HFFc6 (cell line): ENCODE measurements at places on chromosomes 16 and 17. TPM values are rescaled to one million over a fixed set of nuclear protein-coding genes. Genes with fewer than 3 reads are reported as not detected.

CSH1 gene
- not detected in 3 replicates for total RNA-seq

SYCE1L gene
- not detected in 3 replicates for total RNA-seq

GRCh38 chr17:67004181-67004580 lies 39.7 kb downstream of the CACNG4 start:
- DNase-seq: no peak
- H3K4me3 ChIP-seq: no peak overlapping the region
- peaks cover 40% of the 10 kb centered on the region for H3K27me3 ChIP-seq
- H3K4me1 ChIP-seq: no peaks in the 10 kb centered on the region
- H3K27ac ChIP-seq: no peak overlapping the region
- no peaks in the 10 kb centered on the region for H3K36me3 ChIP-seq

CLEC3A gene
- not detected in 3 replicates for total RNA-seq

- H3K4me1 ChIP-seq: peaks cover 9% of the 10 kb centered on the region
- no peak overlapping the region for H3K4me3 ChIP-seq
- no peak overlapping the region for H3K27ac ChIP-seq
- peaks cover 5% of the 10 kb centered on the region for H3K36me3 ChIP-seq
Measured at GRCh38 chr17:82689077-82689476, 9.4 kb downstream of the RAB40B start.

GRCh38 chr17:28575126-28575795 lies 1.4 kb downstream of the ALDOC start:
- peaks cover 3% of the 10 kb centered on the region for H3K27me3 ChIP-seq
- no peak overlapping the region for H3K27ac ChIP-seq
- no peak for DNase-seq
- H3K36me3 ChIP-seq: peaks cover 4% of the 10 kb centered on the region; the same call in 1 of the 2 replicates

DNA sequence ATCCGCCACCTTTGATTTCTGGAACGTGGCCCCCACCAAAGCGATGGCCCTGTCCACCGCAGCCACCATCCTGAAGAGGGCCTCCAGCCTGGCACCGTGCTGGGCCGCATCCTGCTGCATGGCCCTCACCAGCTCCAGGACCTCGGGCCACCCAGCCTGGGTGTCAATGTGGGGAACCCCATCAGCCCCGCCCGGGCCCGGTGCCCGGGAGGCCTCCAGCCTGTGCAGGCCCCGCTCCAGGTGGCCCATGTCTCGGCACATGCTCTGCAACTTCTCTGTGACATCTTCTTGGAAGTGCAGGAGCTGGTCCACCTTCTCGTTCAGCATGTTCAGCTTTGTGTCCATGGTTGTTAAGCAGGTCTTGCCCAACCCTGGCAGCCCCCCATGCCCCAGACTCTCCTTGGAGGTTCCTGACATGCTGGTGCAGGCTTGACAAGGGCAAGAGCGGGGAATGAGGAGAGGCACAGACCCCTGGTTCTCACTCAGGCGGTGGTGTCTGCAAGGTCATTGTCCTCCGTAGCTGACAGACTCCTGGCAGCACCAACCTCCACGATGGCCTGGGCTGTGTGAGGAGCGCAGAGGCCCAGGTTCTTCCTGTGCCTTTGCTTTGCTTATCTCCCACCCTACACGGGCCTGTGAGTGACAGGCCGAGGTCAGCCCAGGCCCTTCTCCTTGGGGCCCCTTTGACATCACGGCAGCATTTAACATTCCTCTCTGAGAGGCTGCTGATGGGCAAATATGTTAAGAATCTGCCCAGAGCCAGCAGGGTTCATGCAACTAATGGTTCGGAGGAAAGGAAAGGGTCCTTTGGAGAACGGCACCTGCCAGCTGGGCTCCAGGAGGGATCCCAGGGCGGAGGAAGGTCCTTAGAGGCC lies at the start of gene MYLK3:
MYLK3 (minus strand) TSS at position 568 of the 875 bp plus-strand sequence; CDS start at position 417, 151 bp downstream.
- H3K27me3 ChIP-seq: peaks cover 5% of the 10 kb centered on the region; the same call in 1 of the 2 replicates
- no peak for DNase-seq
- no peaks in the 10 kb centered on the region for H3K36me3 ChIP-seq
- H3K4me1 ChIP-seq: peaks cover 28% of the 10 kb centered on the region
- H3K4me3 ChIP-seq: no peak within 1 kb of the TSS
- H3K27ac ChIP-seq: no peak within 1 kb of the TSS

DNA sequence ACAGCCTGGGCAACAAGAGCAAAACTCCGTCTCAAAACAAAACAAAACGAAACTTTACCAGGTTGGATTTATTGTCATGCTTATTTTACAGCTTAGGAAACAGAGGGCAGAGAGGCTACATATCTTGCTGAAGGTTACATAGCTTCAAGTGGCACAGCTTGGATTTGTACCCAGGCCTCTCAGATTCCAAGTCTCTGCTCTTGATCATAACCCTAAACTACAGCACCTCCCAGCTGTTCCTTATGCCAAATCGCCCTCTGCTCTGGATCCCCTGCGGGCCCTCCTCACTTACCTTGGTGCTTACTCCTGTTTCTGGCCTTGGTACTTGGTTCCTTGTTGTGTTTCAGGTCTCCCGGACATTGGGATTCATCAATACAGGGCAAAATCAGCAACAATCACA lies 11.7 kb upstream of the CUEDC1 start:
- H3K27ac ChIP-seq: no peak overlapping the region
- H3K4me3 ChIP-seq: no peak overlapping the region
- DNase-seq: no peak

DNA sequence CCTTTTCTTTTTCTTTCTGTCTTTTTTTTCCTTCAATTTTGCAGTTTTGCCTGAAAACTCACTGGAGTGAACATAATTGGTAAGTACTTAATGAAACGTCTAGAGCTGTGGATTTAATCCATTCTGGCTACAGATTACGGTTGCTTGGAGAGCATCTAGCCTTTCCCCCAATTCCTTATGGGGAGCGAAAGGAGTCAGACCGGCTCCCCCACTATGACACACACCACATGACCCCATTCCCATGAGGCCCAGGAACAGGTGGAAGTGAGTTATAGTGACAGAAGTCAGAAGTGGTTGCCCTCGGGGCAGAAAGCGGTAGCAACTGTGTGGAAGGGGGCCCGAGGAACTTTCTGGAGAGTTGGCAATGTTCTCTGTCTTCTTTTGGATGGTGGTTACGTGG lies 41.2 kb downstream of the EMP2 start:
- peaks cover 6% of the 10 kb centered on the region; the same call in 1 of the 2 replicates for H3K36me3 ChIP-seq
- H3K4me1 ChIP-seq: peaks cover 1% of the 10 kb centered on the region; the same call in 1 of the 2 replicates
- no peak for DNase-seq
- no peak overlapping the region for H3K27ac ChIP-seq

DNA sequence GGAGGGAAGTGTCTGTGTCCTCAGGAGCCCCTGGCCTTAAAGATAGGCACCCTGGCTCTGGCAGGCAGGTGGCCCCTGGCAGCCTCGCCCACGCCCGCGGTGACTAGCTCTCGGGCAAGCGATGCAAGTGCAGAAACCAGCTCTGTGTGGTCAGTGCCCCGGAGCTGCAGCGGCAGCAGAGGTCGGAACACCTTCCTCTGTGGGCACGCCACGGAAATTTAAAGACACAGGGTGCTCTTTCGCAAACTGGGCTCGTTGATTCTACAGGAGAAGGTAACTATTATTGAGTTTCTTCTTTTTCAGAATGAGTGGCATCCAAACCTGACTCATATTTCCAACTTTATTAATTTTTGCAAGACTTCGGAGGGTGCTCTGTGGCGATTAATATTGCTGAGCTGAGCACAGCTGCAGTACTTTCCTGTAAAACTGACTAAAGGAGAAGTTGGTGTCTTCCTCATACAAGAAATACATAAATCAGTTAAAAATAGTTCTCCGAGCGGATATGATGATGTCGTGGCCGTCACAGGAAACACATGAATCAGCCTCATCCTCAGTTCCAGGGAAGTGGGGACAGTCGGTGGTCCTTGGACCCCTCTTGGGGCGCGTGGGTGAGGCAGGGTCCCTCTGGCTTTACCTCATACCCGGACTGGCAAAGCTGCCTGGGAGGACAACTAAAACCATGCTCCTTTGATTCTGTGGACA lies 120.2 kb downstream of the METRNL start:
- peak overlapping the region; percentile 93 for H3K27ac ChIP-seq
- peaks cover 81% of the 10 kb centered on the region for H3K4me1 ChIP-seq
- peaks cover 2% of the 10 kb centered on the region; the same call in 1 of the 2 replicates for H3K27me3 ChIP-seq
- peak; percentile 47 for DNase-seq

DNA sequence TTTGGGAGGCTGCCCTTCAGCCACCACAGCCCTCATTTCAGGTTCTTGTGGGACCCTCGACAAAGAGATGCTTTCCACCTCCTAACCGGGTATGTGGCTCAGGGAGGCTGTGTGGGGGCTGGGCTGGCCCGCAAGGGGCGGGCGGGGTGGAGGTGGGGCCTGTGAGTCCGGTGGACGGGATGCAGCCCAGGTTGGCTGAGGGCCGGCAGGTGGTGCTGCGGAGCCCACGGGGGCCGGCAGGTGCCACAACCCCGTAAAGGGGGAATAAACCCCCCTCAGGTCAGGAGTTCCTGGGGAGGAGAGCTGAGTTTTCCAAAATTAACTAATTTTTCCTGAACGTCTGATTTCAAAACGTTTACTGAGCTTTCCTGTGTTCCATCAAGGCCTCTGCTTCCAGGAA lies 4.9 kb upstream of the CIAO3 start:
- H3K4me1 ChIP-seq: peaks cover 6% of the 10 kb centered on the region; the same call in 1 of the 2 replicates
- no peak overlapping the region for H3K4me3 ChIP-seq
- peaks cover 3% of the 10 kb centered on the region; the same call in 1 of the 2 replicates for H3K27me3 ChIP-seq
- no peak overlapping the region for H3K27ac ChIP-seq
- no peak for DNase-seq

GRCh38 chr16:67302970-67303369 lies 23.6 kb downstream of the KCTD19 start:
- no peak overlapping the region for H3K4me3 ChIP-seq
- peaks cover 18% of the 10 kb centered on the region for H3K4me1 ChIP-seq
- no peaks in the 10 kb centered on the region for H3K36me3 ChIP-seq
- no peak overlapping the region for H3K27ac ChIP-seq
- DNase-seq: no peak
- peaks cover 3% of the 10 kb centered on the region; the same call in 1 of the 2 replicates for H3K27me3 ChIP-seq

KCNG4 gene
- total RNA-seq: not detected in 3 replicates

- H3K36me3 ChIP-seq: no peaks in the 10 kb centered on the region
- no peak overlapping the region for H3K27ac ChIP-seq
- H3K27me3 ChIP-seq: peaks cover 17% of the 10 kb centered on the region
- H3K4me3 ChIP-seq: no peak overlapping the region
- no peaks in the 10 kb centered on the region for H3K4me1 ChIP-seq
Measured at GRCh38 chr17:5943982-5944381, 126.2 kb upstream of the WSCD1 start.

GRCh38 chr16:22023505-22023904 lies 15.6 kb downstream of the MOSMO start:
- peaks cover 80% of the 10 kb centered on the region for H3K4me1 ChIP-seq
- no peak overlapping the region for H3K4me3 ChIP-seq
- peak overlapping the region; percentile 14; the same call in 1 of the 2 replicates for H3K27ac ChIP-seq
- DNase-seq: no peak
- H3K27me3 ChIP-seq: no peaks in the 10 kb centered on the region
- peaks cover 19% of the 10 kb centered on the region; the same call in 1 of the 2 replicates for H3K36me3 ChIP-seq

DNA sequence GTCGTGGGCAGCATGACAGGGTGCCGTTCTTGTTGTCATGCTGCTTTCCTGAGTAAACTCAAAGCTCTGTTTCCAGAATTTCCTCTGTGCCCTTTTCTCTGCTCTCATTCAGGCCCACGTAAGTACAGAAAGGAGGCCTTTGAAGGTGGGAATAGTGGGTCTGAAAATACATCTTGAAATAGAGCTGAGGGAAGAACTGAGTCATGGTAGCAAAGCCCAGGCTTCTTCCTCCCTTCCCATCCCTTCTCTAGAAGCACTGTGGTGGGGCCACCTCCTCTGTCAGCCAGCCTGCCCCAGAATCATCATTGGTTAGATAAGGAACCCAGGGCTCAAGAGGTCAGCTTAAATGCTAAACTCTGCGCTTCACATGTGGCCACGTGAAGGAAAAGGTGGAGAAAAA lies 9.4 kb downstream of the CTRL start:
- H3K27ac ChIP-seq: no peak overlapping the region
- no peak for DNase-seq
- H3K4me3 ChIP-seq: no peak overlapping the region
- H3K36me3 ChIP-seq: no peaks in the 10 kb centered on the region

DNA sequence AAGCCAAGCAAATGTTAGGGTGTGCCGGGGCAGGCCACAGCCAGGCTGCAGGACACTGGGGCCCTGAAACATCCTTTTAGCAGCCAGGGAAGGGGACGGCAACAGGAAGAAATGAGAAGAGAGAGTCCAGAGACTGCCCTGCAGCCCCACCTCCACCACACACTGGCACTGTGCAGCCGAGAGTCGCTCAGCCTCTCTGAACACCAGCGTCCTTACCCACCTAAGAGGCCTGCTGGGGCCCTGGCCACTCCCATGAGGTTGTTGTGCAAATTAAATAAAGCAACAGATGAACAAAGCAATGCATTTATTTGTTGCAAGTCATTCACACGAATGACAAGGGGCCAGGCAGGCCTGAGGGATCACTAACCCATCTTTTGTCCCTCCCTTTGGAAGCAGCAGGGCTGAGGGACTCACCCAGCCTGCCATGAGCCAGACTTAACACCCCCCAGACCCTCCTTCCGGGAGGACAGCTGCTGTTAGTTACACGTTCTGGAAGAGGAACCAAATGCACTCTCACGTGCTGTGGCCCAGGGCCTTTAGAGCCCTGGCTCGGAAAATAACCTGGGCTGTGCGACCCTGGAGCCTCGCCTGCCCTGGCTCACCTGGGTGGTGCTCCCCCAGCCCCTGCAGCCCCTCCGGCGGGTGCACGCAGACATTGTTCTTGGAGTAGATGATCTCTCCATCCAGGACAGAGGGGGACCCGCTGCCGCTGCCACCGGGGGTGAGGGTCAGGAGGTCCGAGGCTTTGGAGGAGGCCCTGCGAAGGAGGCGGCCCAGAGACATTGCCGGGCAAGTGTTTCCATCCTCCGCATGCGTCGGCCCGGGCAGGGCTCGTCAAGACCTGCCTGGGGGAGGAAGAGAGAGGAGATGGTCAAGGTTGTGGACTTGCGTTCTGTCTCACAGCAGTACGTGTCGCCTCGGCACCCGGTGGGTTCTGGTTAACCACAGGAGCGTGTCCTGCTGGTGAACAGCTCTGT lies 22.6 kb downstream of the TBC1D16 start:
- H3K27ac ChIP-seq: no peak overlapping the region
- no peak for DNase-seq
- H3K36me3 ChIP-seq: peaks cover 10% of the 10 kb centered on the region
- H3K4me1 ChIP-seq: 0 out of 2 replicates have a peak, but pooled peaks cover 4% of the 10 kb centered on the region
- no peaks in the 10 kb centered on the region for H3K27me3 ChIP-seq
- H3K4me3 ChIP-seq: no peak overlapping the region

GRCh38 chr17:10631048-10631700 lies 25.9 kb downstream of the MYH3 start:
- H3K4me3 ChIP-seq: no peak overlapping the region
- DNase-seq: peak; percentile 21
- peaks cover 3% of the 10 kb centered on the region; the same call in 1 of the 2 replicates for H3K27me3 ChIP-seq
- no peaks in the 10 kb centered on the region for H3K36me3 ChIP-seq

ST6GALNAC2 gene
- total RNA-seq: 0.31 to 0.34 TPM in 2 of 3 replicates, not detected in the other

TMC7 gene
- total RNA-seq: 0.35 to 1.1 TPM (median 0.56 TPM) in 3 replicates

DNA sequence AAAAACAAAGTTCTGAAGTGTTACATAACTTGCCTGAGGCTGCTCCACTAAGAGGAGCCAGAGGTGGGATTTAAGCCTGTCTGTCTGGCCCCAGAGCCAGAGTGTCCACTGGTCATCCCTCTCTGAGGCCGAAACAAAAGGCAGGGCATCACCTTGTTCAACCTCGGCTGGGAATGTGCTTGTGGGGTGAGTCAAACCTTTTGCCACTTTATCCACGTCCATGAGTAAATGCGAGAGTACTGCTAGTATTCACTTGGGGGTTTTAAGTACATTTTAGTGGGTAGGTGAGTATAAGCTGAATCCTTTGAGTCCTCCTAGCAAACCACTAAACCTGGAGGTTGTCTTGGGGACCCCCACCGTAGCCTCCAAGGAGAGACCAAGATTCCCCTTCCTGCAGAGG lies 103.5 kb downstream of the STX8 start:
- H3K27ac ChIP-seq: peak overlapping the region; percentile 61; the same call in 1 of the 2 replicates
- peaks cover 34% of the 10 kb centered on the region for H3K4me1 ChIP-seq
- H3K27me3 ChIP-seq: peaks cover 1% of the 10 kb centered on the region; the same call in 1 of the 2 replicates
- H3K36me3 ChIP-seq: peaks cover 6% of the 10 kb centered on the region; the same call in 1 of the 2 replicates
- no peak overlapping the region for H3K4me3 ChIP-seq
